Endodermal cell (in vitro differentiated cells): ENCODE measurements at places on chromosomes 5 and 9. TPM values are rescaled to one million over a fixed set of nuclear protein-coding genes. Genes with fewer than 3 reads are reported as not detected.

The RANBP17 gene
- 17.6 and 28.0 TPM in 2 replicates for total RNA-seq

The GBA2 gene
- total RNA-seq: 61.3 to 119 TPM (median 117 TPM) in 3 replicates

- no peak for DNase-seq
Measured at GRCh38 chr5:142827934-142828576, 57.9 kb downstream of the ARHGAP26 start.

GRCh38 chr9:5850724-5851122 is 17.8 kb upstream of the ERMP1 start:
- DNase-seq: peak; percentile 9

DNA sequence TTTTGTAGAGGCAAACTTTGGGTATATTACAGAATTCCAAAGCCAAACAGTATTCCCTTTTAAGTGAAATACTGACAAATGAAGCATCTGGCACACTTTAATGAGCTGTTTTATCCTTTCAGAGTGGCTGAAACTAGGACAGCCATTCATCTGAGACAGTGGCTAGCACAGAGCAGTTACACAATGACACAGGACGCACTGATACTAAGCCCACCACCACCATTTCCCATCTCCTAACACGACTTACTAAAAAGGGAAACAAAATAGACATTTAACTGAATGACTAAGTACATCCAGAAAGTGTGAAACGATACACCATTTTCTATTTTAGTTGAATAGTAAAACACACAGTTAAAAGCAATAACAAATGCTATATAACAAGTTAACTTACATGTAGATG is 120.4 kb upstream of the RETREG1 start:
- DNase-seq: no peak

GRCh38 chr5:62199792-62200716 is 106.0 kb upstream of the KIF2A start:
- no peak for DNase-seq

DNA sequence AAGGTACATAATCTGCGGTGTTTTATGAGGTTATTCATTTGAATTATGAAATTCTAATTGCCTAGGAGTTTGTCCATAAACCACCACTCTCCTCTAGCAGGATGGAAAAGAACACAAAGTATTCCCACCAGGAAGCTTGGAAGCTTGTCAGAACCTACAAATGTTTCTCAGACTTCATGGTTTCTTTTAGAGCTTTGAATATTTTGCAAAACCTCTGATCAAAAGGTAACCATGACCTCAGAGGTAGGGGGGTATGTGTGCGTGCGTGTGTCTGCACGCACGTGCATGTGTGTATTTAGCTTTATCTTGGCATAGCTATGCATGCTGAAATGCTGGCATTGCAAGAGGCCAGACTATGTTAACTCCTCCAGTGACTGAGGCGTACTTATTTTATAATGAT is 847.0 kb downstream of the TLE1 start:
- DNase-seq: no peak

GRCh38 chr5:42985129-42986037 is 54.7 kb downstream of the ANXA2R start:
- DNase-seq: no peak

DNA sequence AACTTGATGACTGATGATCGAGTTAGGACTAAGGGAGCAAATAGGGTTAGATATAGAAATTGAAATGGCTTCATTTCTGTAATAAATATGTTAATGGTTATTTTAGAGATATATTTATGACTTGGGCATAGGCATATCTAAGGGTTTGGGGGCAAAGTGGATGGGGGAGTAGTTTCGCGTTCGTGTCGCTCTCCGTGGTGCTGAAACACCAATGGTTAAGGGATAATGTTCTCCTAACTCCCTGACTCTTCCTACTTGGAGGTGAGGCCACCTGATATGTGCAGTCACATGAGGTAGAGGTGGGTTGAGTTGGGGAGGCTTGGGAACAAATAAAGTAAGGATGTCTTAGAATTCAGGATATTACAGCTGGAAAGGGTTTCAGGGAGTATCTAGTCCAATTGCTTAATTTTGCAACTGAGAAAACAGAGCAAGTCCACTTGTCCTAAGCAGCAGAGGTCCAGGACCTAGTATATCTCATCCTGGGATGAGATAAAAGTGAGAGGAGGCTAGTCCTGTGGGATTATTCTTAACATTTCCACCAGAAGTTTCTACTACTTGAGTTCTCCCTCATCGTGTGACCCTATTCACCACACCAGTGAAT is 44.0 kb upstream of the MAP1B start:
- DNase-seq: peak; percentile 87

GRCh38 chr5:163947848-163948666 is 442.6 kb downstream of the MAT2B start:
- DNase-seq: no peak
